NCI-H524 treated with DMSO at 0.1 percent for 48 hours (cell line): ENCODE measurements at places on chromosomes 6 and 20.

DNA sequence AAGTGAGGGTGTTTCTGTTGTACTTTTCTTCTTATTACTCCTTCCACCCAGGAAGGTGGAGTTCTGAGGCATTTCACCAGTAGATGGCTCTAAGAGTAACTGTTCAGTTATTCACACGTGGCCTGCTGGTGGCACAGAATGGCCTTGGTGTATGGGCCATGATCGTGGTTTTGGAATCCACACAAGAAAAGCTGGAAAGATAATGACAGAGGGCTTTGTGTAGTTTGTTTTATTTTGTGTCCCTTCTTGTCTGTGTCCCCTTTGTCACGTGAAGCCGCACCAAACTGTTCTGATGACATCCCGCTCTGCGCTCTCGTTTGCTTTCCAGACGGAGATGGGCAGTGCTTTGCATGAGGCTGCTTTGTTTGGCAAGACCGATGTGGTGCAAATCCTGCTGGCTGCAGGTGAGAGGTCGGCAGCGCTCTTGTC is 93.4 kb downstream of the ANKS1A start:
- DNase-seq = no peak

DNA sequence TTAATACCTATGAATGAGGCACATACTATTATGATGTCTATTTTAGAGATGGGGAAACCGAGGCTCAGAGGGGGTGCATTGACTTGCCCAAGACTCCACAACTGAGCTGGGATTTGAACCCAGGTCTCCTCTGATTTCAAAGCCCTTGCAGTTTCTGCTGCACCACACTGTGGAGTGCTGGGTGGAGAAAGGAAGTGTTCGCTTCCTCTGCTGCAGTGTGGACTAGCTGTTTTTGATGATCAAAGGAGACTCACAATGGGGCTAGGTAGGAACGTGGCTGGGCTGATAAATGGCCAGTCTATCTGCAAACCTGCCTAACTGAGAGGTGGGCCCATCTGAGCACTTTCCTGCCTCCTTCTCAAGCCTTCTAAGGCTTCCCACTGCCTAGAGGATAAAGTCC is 87.2 kb downstream of the CD40 start:
- no peak for DNase-seq

GRCh38 chr6:136607932-136608772 is 57.9 kb upstream of the MAP7 start:
- peak; percentile 4 for DNase-seq

DNA sequence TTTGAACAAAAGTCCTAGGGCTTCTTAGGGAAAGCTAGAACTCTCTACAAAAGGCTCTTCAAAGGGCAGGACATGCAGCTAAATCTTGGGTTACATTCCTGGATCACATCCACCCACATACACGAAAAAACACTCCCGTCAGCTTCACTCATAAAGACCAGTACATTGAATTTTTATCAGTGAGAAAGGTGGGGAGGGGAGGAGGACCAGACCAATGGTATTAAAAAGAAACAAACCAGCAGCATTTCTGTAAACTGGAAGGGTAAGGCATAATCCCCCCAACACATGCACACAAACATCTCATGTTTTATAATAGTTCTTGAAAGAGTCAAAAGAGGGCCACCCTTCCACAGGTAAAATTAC is 31.6 kb downstream of the MYLK4 start:
- no peak for DNase-seq

GRCh38 chr6:87494761-87495422 is 22.1 kb downstream of the SLC35A1 start:
- no peak for DNase-seq

DNA sequence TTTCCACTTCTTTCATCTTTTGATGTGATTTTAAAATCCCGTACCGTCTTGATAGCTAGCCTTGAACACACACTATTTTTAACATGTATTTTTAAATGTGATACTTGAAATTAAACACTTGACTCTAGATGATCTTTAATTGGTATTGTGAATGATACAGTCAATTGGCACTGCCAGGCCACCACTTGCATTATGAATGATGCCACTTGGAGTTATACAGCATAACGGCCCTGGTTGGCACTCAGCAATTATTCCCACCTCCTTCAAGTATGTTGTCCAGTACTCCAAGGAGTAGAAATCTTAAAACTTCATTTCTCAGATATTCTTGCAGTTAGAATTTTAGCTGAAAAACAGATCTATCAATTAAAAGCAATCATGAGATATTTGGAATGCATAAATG is 62.9 kb downstream of the TENT5A start:
- no peak for DNase-seq

GRCh38 chr20:10475225-10475624 is 40.1 kb downstream of the SLX4IP start:
- no peak for DNase-seq

GRCh38 chr6:167031082-167031709 is 32.0 kb downstream of the CEP43 start:
- no peak for DNase-seq

DNA sequence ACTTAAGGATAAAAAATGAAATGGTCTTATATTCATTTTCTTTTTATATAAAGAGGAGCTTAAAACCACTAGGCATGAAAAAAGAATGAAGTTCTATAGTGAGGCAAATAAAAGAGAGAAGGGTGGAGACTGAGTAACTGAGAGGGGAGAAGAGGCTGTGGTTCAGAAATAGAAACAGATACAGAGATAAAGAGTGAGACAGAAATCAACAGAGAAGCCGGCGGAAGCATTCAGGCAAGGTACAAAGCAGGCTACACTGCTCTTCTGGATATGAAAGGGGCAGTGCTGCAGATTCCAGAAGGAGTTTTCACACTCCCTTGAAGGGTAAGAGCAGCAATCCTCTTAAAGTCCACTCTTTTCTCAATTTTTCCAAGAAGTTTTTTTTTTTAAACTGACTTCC is 29.9 kb downstream of the NFATC2 start:
- DNase-seq = no peak

- no peak for DNase-seq
These were observed 670.8 kb downstream of the TFAP2A start for GRCh38 chr6:9744119-9744518.
